ENCODE measurements at places on chromosomes 6 and 20.

- no peak for DNase-seq
These were observed 37.5 kb upstream of the MC3R start for GRCh38 chr20:56211051-56211450.

GRCh38 chr6:110488606-110489190 is 12.3 kb upstream of the SLC22A16 start:
- DNase-seq: no peak

DNA sequence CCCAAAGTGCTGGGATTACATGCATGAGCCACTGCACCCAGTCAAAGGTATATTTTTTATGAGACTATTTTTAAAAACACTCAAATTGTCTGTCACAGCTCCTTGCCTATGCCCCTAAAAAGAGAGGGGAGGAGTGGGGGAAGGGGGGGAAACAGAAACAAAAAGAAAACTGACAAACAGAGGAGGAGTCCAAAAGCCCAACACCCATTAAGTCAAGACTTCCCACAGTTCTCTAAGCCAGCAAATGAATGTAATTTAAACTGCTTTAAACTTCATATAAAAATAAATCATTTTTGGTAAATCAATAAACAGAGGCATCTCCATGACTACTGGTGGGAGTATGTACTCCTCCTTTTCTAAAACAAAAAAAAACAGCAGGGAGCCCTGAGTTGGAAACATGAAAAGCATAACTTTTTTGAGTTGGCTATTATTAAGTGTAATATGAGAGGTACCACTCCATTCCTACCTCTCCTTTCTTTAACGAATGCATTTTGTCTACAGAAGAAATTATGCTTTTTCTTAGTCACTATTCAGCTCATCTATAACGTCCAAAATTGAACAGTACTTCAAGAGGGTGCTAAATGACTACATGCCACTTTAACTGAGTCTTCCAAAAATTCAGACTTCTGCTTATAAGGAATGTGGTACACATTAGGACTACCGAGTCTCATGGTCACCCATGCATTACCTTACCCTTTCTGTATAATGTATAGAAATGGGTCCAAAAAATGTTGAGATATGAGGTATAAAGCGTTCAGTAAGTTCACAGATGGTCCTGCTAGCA is 119.0 kb upstream of the PRSS16 start:
- no peak for DNase-seq

DNA sequence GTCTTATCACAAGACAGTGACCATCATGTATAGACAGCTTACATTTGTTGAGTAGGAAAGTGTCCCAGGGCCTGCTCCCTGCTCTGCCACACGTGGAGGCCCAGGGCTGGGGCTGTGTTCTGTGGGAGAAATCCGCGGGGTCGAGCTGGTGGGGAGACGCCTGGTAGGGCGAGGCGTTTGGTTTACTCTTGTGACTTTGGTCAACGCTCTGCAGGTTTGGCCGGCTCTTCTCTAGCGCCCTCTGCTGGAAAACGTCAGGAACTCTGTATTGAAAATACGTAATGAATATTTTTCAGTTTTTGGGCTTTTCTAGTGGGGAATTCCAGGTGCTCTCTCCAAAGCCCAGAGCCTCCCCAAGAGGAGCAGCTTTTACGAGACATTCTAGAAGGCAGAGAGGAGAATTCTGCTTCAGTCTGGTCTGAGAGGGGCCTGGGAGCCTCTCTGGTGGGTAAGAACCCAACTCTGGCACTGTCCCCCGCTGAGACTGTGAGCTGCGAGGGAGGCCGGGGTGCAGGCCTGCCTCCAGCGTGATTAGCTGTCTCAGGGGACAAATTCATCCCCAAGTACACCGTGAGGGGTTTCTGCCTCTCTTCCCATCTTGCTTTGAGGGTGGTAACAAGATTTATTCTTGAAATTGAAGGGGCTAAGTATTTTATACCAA is 112.6 kb upstream of the RALGAPA2 start:
- DNase-seq: no peak

- no peak for DNase-seq
These were observed 21.4 kb downstream of the CNR1 start for GRCh38 chr6:88144637-88145297.

DNA sequence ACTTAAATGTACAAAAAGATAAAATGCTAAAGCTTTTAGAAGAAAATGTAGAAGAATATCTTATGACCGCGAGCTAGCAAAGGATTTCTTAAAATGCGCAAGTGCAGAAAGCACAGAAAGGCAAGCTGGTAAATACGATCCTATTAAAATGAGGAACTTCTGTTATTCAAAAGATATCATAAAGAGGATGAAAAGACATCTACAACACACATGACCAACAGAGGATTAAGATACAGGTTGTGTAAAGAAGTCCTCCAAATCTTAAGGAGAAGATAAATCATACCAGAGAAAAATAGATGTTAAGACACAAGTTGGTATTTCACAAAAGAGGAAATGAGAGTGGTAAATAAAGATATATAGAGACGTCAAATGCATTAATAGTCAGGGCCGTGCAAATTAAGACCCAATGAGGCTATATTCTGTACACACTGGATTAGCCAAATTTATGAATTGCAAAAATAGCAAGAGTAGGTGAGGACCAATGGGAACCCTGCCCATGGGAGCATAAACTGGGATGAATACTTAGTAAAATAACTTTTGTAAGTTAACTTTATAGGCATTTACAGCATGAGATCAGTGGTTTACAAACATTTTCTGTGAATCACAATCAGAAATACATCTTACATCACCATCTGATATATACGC is 23.0 kb downstream of the APCDD1L start:
- no peak for DNase-seq

DNA sequence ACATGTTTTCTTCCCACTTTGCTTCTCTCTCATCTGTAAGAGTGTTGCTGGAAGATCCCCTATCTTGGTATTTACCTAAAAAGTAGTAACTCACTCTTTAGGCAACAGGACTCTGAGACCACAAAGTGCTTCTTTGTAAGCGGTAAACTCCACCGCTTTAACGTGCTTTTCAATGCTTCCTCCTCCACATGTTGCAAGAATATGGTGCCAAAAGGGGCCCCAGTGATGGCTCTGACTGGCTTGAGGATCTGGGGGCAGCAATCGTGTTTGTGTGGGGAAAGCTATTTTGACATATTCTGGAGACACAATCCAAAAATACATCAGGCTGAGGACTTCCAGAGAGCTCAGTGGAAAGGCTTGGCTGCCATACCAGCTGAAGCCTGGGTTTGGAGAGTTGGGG is 12.4 kb upstream of the CPNE5 start:
- DNase-seq: no peak

- DNase-seq: no peak
These were observed 93.7 kb downstream of the MTHFD1L start for GRCh38 chr6:150959166-150959565.

All from activated naive CD8-positive, alpha-beta T cell treated with anti-CD3 and anti-CD28 coated beads, Interleukin-2, amount 50 U/mL, for 16 hours (primary cell).